ENCODE measurements at places on chromosomes 3 and 15. TPM values are rescaled to one million over a fixed set of nuclear protein-coding genes. Genes with fewer than 3 reads are reported as not detected.

GRCh38 chr3:116314476-116314875 lies 130.8 kb downstream of the LSAMP start:
- DNase-seq, result no peak

- no peak for DNase-seq
These were observed 18.3 kb downstream of the TBC1D5 start for GRCh38 chr3:17724122-17724521.

GRCh38 chr3:48588230-48588629 lies 6.9 kb downstream of the COL7A1 start:
- DNase-seq, result no peak

GRCh38 chr3:56573501-56573900 lies 16.5 kb downstream of the CCDC66 start:
- DNase-seq, result no peak

DNA sequence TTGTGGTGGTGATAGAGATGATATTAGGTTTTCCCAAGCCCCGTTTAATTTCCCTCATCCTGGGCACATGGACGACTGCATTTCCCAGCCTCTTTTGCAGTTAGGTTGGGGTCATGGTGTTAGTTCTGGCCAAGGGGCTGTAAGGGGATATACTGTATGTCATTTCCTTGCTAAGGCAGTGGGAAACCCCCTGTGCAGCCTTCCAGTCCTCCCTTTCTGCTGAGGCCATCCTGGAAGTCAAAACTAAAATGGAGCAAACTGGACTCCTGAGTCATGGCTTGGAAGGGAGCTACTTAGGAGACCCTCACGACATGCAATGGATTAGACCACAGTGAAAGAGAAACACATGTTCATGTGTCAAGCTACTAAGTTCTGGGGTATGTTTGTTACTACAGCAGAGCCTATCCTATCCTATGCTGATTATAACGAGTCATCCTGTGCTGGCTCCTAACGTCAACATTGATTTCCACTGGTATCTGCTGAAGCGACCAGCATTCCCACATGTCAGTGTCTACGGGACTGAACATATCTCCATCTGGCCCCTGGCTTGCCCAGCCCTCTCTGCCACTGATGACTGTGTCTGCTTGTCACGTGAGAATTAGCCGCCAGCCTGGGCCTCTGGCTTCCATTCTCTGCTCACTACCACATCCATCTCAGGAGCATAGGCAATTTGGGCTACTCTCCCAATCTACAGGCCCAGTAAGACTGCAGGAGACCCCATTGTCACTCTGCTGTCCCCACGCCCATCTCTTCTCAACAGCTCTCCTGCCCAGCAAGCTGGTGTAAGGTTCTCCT lies 85.6 kb upstream of the MEF2A start:
- DNase-seq, result no peak

Gene ZNF80
- not detected for total RNA-seq

DNA sequence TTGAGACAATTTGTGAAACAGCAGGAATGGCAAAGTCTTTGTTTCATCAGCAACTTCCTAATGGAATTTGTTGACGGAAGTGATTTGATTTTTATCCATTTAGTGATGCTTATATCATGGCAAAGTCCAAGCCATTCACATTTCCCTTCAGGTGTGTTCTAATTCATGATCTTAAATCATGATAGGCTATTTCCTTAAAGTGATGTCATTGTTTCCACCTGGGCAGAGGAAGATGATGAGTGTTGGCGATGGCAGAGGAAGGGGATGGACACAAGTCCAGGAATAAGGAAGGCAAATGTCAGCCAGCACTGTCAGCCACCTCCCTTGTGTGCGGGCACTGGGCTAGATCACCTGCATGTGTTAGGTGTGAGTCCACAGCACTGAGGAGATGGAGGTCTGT lies 49.9 kb downstream of the EEFSEC start:
- no peak for DNase-seq

DNA sequence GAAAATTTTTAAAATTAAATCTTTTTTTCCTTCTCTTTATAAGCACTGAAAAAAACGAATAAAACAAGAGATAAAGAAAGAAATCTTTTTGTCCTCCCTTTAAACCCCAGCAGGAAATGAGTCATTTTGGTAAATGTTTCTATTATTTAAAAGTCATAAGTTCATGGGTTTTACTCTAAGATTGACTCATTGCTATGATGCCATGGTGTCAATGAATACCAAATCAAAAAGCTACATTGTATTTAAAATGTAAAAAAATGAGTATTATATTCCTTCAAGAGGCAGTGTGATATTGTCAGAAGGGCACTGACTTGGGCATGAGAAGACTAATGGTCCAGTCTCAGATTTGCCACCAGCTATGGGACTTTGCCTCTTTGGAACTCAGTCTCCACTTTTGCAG lies 303.4 kb upstream of the DNAJC19 start:
- DNase-seq, result no peak

DNA sequence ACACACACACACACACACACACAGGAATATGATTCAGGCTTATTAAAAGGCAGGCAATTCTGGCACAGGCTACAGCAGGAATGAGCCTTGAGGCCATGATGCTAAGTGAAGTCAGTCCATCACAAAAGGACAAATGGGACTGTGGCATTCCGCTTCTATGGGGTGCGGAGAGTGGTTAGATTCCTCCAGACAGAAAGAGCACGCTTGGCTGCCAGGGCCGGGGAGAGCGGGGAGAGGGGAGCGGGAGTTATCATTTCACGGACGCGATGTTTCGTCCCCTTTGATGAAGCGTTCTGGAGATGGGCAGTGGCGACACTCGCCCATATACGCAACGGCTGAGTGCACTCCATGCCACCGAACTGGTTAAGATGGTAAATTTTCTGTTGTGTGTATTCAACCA lies 58.5 kb upstream of the FAM174B start:
- peak; percentile 22 for DNase-seq

- DNase-seq, result no peak
These were observed 4.9 kb downstream of the FLNB start for GRCh38 chr3:58013099-58013498.

Gene VPS13C
- total RNA-seq, result 38.2 TPM

GRCh38 chr3:131282379-131282778 lies 99.2 kb upstream of the NUDT16 start:
- no peak for DNase-seq

- no peak for DNase-seq
These were observed 144.4 kb downstream of the GMNC start for GRCh38 chr3:190718097-190718496.

Gene SLC15A2
- total RNA-seq, result 0.42 TPM

Gene ZNF860
- total RNA-seq, result 1.5 TPM

Gene UBE2Q2
- total RNA-seq, result 17.2 TPM

GRCh38 chr3:115399750-115400149 lies 223.6 kb upstream of the GAP43 start:
- no peak for DNase-seq

Gene SKOR1
- not detected for total RNA-seq

Gene SOX14
- not detected for total RNA-seq

Gene CTXN2
- not detected for total RNA-seq

DNA sequence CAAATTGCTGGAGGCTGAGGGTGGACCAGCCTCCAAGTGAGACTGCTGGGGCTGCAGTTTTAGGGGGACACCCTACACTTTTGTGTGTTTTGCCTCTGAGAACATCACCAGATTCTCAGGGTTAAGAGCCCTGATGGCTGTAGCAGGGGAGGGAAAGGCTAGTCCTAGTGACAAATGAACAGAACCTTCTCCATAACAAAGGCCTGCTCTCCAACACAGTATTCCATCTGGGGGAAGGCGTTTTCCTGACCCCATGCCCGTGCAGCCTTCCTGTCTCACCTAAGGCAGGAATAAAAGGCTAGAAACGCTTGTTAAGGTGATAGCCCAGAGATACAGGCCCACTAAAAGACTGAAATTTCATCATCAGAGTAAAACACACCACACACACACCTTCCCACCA lies 50.2 kb upstream of the NSMCE3 start:
- no peak for DNase-seq

- DNase-seq, result no peak
These were observed 112.7 kb downstream of the CHSY1 start for GRCh38 chr15:101138913-101139880.

Gene PIAS1
- 55.4 TPM for total RNA-seq

Gene PRRT3
- 6.4 TPM for total RNA-seq

Gene MNS1
- total RNA-seq, result 0.37 TPM

- no peak for DNase-seq
These were observed 143.1 kb downstream of the WDR76 start for GRCh38 chr15:43969802-43970375.

DNA sequence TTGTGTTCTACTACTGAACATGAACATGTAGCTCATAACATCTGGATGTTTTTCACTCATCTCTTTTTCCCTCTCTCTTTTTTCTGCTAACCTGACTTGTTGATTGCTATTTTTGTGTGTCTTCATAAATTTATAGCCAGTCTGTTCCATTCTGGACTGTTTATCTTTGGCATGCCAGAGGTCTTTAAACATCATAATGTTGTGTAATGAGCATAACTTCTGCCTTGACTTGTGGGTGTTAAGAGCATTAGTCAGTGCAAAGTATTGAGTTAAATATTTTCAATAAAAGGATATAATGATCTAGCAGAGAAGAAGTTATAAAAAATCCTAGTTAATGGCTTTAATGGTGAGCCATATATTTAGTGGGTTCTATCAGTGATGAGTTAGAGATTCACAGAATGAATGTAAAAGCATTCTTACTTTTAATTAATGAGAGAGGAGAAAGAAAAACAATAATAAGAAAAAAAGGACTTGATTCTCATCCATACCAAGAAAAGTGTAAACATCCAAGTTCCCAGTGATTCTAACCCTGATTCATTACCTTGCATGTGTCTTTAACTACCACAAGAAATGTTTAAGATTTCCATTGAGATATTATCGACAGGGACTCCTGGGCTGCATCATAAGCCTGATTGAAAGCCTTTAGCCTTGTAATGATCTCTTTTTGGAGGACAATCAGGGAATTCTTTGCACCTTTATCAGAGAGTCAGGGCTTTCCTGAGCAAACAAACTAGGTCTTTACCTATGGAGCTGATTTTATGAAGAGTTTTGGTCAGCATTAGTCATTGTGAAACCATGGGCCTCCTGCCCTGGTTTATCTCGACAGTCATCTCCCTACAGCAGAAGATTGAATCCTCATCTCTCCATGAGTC lies 22.9 kb downstream of the MITF start:
- no peak for DNase-seq

DNA sequence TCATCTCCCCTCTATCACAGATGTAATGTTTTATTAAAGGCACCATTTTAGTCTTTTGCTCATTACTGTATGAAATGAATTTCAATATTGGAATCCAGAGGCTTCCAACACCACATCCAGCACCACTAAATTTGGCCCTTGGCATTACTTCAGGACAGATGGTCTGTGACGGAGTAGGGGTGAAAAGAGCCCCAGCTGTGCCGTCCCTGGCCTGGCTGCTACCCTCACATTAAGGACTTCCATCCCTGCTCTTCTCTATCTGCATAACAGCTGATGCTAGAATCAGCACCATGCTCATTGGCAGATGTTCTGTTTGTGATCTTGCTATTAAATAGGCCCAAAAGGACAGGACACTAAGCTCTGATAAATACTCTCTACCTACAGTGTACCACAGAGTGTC lies 152.9 kb downstream of the IL1RAP start:
- DNase-seq, result no peak

DNA sequence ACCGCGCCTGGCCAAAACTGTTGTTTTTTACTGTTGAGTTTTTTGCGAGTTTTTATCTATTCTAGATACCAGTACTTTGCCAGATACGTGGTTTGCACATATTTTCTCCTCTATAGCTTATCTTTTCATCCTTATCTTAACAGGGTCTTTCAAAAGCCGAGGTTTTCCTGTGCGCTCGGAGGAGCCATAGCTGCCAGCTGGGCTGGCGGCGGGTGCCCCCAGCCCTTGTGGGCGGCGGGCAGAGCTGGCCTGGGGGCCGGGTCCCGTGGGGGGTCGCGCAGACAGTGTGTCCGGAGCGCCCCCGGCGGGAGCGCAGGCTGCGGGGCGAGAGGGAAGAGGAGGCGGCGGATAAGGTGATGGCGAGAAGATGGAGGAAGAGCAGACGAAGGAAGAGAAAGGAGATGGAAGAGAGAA lies 11.1 kb upstream of the EIF4A2 start:
- no peak for DNase-seq

DNA sequence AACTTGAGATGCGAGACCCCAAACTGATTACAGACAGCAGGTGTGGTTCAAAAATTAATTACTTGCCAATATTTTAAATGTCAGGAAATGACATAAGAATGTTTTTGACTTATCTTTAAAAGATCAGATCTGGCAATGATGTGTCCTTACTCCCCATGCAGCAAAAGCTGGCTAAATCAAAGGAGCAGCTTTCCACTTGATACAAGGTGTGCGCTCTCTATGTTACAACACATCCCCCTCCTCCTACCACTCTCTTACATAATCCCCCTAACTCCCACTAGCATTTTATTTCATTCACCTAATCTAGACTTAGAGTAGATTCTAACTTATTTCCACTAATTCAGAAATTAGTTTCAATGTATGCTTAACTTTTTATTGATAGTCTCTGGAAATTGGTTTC lies 609.0 kb downstream of the GRM7 start:
- DNase-seq, result no peak

DNA sequence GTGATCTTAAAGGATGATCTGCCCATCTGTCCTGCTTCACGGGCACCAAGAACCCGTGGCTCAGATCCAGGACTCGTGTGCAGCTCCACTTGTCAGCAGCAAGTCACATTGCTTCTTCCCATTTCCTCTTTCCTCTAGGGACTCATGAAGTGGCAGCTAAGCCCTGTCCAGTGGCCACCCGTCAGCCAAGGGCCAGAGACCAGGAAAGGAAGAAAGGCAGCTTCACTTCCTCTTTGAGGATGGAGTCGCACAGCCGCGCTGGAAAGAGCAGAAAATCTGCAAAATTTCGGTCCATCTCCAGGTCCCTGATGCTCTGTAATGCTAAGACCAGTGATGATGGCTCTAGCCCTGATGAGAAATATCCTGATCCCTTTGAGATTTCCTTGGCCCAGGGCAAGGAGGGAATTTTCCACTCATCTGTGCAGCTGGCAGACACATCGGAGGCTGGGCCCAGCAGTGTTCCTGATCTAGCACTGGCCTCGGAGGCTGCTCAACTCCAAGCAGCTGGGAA lies 28.5 kb downstream of the IL16 start:
- peak; percentile 91 for DNase-seq

Gene SPG21
- 81.9 TPM for total RNA-seq

- no peak for DNase-seq
These were observed 42.9 kb upstream of the ARPP21 start for GRCh38 chr3:35596335-35596995.

GRCh38 chr3:52243791-52244628 lies 1.5 kb upstream of the PPM1M start:
- DNase-seq, result peak; percentile 87

Gene PLA1A
- total RNA-seq, result 0.84 TPM

GRCh38 chr3:169754711-169755110 lies 10.1 kb downstream of the TERC start:
- DNase-seq, result no peak

DNA sequence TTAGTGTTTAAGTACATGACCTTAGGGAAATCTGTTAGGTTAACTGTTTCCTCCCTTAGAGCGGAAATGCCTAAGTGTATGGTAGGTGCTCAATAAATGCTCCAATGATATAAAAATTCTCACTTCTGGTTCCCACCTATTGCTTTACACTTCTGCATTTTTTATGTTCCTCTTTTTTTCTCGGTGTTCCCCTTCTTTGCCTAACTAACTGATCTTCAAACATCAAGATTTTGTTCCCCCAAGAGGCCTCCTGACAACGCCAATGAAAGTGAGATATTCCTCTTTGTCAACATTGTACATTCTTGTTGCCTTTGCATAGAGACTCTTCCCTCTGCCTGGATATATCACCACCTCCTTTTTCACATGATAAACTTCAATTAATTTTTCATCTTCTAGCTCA lies 17.4 kb downstream of the SLC35A5 start:
- no peak for DNase-seq

GRCh38 chr3:18725668-18726407 lies 300.7 kb upstream of the SATB1 start:
- DNase-seq, result no peak
